ENCODE measurements at places on chromosomes 3 and 15. TPM values are rescaled to one million over a fixed set of nuclear protein-coding genes. Genes with fewer than 3 reads are reported as not detected.

Gene ROPN1
- total RNA-seq, result 0.18 TPM

Gene CDHR4
- total RNA-seq, result not detected

Gene SERINC4
- not detected for total RNA-seq

Gene MUSTN1
- total RNA-seq, result not detected

Gene RTP2
- total RNA-seq, result not detected

Gene PLA2G4D
- total RNA-seq, result not detected

Gene BFSP2
- total RNA-seq, result not detected

Gene INSYN1
- not detected for total RNA-seq

Gene ATP11B
- total RNA-seq, result 40.1 TPM

Gene SMCO1
- not detected for total RNA-seq

Gene WDR5B
- 3.9 TPM for total RNA-seq

Gene SV2B
- total RNA-seq, result not detected

Gene ALS2CL
- 2.3 TPM for total RNA-seq

Gene SNTN
- not detected for total RNA-seq

Gene GOLGA8B
- total RNA-seq, result 34.0 TPM

Gene MDFIC2
- not detected for total RNA-seq

Gene ACTRT3
- total RNA-seq, result 3.4 TPM

Gene EFHB
- not detected for total RNA-seq

Gene VPS18
- total RNA-seq, result 32.9 TPM

Gene KBTBD13
- total RNA-seq, result not detected

Gene MELTF
- 3.7 TPM for total RNA-seq

Gene IL16
- under 0.01 TPM for total RNA-seq

Gene CADPS
- total RNA-seq, result under 0.01 TPM

Gene CCDC13
- total RNA-seq, result 4.8 TPM

Gene RBP2
- not detected for total RNA-seq

Gene CHST2
- total RNA-seq, result 21.3 TPM

Gene AMIGO3
- 1.2 TPM for total RNA-seq

Gene GPR87
- total RNA-seq, result 3.2 TPM

Gene GOLGA6D
- total RNA-seq, result not detected

Gene FBXL2
- total RNA-seq, result 13.8 TPM

Gene TRIM69
- 13.5 TPM for total RNA-seq

Gene AADACL2
- not detected for total RNA-seq

Gene DISP2
- 0.35 TPM for total RNA-seq

Gene MKRN3
- not detected for total RNA-seq

Gene NR2F2
- 30.3 TPM for total RNA-seq

Gene CATSPER2
- total RNA-seq, result 0.58 TPM

Gene ACKR2
- under 0.01 TPM for total RNA-seq

Gene MAGI1
- 2.5 TPM for total RNA-seq

Gene ATP13A4
- total RNA-seq, result not detected

Gene WDR72
- not detected for total RNA-seq

Gene IGF1R
- 27.4 TPM for total RNA-seq

Gene C3orf70
- 0.29 TPM for total RNA-seq

Gene GABRR3
- total RNA-seq, result not detected

Gene CHRNA7
- not detected for total RNA-seq

Gene RTP4
- total RNA-seq, result 2.9 TPM

Gene TIMP4
- total RNA-seq, result 21.3 TPM
